ENCODE measurements at places on chromosomes 4 and X.

GRCh38 chr4:152640058-152640921 is 39.5 kb downstream of the TMEM154 start:
- peak; percentile 26 for DNase-seq

DNA sequence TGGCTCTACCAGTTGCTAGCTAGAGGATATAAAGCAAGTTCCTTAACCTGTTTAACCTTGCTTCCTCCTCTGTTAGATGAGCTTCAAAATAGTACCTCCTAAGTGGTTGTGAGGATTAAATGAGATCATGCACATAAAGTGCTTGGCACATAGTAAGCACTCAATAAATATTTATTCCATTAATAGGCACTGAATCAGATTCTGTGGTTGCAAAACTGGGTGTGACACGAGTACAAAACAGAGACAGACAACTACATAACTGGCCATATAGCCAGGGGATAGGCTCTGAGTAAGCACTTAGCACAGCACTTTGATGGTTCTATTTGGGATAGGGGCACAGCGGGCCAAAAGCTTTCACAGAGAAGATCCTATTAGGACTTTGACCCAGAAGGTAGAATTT is 150.3 kb downstream of the RELL1 start:
- no peak for DNase-seq

DNA sequence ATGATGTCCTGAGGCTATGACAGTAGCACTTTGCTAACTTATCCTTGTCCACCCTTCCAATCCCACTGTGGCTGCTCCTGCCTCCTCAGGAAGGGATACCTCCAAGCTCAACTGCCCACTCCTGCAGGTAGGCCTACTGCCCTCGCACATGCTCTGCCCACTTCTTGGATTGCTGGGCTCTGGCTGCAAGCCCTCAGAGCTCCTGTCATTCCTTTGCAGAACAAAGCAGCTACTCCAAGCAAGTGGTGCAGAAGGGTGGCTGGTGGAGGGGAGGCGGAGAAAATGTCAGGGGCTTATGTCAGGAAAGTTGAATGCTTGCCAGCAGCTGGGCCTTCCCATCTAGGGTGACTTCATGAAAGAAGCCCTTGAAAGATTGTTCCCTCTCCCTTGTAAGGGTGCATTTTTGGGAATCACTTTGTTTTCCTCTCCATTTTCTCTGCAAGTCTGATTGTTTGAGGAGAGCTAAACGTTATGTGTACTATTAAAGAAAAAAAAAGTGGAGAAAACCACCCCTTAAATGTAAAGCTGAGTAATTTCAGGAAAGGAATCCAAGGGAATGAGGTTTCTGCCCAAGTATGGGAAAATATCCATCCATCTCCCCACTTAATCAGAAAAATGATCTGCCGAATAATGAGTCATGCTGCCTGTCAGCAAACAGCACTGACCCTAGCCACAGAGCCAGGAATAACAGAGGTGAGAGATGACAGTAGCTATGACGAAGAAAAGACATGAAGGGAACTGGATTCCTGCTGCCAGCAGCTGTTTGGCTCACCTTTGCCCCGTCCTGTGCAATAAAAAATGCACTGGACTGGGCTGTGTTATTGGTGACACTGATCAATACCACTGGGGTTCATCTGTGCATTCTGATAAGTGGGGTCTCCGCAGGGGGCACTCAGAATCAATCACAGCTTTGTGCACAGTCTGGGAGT is 102.0 kb downstream of the RTL5 start:
- no peak for DNase-seq

DNA sequence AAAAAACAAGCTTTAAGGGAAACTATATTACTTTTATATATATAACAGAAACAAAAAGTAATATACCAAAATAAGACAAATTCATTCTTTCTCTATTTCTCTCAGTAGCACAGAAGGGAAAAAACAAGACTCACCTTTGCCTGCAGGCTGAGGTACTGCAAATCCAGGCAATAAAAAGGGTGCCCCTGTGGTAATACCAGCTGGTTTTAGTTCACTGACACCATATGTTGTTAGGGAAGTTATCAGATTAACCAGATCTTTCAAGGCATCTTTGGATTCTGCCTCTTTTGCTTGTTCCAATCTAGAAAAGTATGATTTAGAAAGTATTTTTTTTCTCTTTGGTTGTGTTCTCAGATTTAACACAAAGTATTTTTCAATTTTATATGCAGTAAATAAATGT is 139.8 kb downstream of the WDFY3 start:
- DNase-seq = no peak

GRCh38 chr4:16075061-16075460 is 8.8 kb downstream of the PROM1 start:
- no peak for DNase-seq

DNA sequence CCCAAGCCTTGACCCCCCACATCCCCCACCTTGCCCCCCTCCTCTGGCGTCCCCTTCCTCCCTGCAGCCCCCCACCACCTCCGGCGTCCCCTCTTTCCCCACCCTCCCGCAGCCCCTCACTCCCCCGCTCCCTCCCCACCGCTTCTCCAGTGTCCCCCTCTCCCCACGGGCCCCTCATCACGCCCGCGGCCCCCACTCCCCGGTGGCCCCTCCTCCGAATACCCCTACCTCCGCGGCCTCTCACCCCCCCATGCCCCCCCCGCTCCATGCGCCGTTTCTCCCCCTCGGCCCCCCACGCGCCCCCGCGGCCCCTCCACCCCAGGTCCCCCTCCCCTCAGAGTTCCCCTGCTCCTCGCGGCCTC is 562 bp downstream of the RNF212 start:
- no peak for DNase-seq

- no peak for DNase-seq
Observed at GRCh38 chr4:78532046-78532445, 19.5 kb upstream of the ANXA3 start.

DNA sequence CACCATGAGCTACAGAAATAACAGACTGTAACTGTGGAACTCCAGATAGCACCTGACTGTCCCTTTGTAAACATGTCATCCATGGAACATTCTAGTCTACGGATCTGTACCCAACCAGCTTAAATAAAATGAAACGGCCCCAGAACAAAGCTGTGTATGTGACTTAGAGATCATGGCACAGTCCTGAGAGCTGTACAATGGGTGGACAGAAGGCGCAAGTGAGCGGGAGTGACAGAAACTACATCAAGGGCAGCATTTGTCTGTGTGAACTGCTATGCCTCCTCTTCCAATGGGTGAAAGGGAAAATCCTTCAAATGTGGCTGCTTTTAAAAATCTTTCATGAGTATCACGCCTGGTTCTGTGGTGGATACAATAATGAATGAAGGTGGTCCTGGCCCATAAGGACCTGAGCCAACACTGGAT is 72.5 kb downstream of the FAT1 start:
- no peak for DNase-seq

GRCh38 chr4:98601708-98602107 is 56.7 kb downstream of the TSPAN5 start:
- no peak for DNase-seq

DNA sequence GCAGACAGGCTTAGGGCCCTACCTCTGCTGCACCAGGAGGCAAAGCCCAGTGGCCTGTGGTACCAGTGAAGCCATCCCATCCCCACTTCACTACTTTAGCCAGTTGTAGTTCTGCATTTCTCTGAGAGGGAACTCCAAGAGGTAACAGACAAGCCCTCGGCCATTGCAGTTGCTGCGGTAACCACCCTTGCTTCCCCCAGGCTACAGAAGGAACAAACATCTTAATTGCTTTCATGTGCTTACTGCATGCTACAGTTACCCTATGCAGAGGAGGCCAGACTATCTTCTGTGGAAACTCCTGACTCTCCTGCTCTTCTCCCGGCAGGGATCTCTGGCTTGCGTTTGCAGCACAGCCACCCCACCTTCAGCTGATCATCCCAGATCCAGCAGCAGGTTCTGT is 67.8 kb downstream of the SPIN4 start:
- DNase-seq = no peak

DNA sequence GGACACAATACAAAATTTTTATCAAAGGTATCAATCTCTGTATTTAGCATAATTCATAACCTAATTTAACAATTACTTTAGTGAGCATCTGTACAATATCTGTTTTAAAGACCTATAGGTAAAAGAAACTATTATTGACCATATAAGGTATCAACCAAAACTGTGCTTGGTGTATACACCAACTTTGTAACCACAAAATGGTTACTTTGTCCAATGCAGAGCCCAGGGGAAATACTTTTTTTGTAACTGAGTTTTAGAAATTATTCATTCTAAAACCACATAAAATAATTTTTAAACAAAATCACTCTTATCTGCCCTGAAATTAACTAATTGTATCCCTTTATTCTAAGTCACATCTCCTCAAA is 5.0 kb downstream of the CXXC4 start:
- DNase-seq = no peak

DNA sequence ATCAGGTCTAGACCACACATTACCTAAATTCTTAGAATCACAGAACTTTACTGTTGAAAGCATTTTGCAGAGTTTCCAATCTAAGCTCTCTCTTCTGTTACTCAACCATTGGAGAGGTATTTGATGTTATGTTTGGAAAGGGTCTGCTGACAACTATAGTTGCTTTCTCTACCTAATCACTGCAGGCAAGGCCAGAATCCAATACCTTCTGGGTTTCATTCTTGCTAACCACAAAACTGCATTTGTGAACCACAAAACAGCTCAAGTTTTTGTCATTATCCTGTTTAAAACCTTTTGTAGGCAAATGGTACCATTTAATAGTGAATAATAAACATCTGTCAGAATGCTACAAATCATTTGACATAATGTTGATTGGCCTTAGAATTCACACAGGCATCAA is 380.1 kb downstream of the GASK1B start:
- DNase-seq = no peak

- DNase-seq = no peak
Observed at GRCh38 chr4:42144028-42144427, 8.4 kb downstream of the BEND4 start.

GRCh38 chr4:3420606-3420955 is 21.2 kb upstream of the HGFAC start:
- DNase-seq = no peak

Measured in central memory CD4-positive, alpha-beta T cell (primary cell).